ENCODE measurements at places on chromosomes 6 and 20.

GRCh38 chr6:144140867-144141266 is 9.4 kb upstream of the STX11 start:
- DNase-seq: no peak

- no peak for DNase-seq
Observed at GRCh38 chr6:343960-344815, 47.4 kb upstream of the IRF4 start.

DNA sequence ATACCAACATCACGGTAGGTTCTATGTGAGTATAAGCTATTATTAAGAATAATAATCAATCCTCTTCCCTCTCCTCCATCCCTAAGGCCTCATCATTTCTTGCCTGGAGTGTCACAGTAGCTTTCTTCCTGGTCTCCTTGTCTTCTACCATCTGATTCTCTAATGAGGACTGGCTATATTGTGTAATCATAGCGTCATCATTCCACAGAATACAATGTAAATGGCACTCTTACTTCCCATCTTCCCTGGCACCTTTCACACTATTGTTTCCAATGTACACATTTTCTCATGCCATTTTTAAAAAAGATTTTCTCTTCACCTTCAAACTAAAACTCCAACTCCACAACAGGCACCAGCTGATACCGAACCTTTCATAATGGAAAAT is 2.2 kb upstream of the BTN3A2 start:
- no peak for DNase-seq

- no peak for DNase-seq
Observed at GRCh38 chr6:133887156-133887879, 1.6 kb upstream of the TCF21 start.

GRCh38 chr6:167330750-167331149 is 5.9 kb downstream of the TTLL2 start:
- DNase-seq: no peak

GRCh38 chr6:3750317-3751076 is 1.0 kb downstream of the PXDC1 start:
- DNase-seq: peak; percentile 89

DNA sequence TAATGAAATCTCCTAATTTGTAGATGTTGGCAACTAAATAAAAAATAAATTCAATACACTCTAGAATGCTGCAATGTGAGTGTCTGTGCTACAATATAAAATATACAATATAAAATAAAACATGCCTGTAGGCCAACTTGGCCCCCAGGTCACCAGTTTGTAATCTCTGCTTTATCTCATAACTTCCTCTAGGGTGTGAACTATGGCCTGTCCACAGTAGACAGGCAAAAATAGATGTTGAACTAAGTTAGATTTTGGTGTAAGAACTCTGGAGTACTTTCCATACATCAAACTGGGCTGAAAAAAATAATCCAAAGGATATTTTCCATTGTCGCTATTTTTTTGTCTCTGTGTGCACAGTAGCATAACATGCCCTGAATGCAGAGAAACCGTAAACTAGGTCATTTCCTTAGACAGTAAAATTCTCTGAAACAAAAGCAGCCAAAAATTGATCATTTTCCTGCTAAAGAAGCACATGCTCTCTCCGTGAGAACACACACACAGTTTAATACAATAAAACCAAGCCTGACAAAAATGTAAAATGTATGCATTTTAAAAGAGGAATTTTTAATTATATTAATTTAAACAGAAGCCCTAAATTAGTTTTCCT is 98.5 kb upstream of the ZFP64 start:
- DNase-seq: no peak

DNA sequence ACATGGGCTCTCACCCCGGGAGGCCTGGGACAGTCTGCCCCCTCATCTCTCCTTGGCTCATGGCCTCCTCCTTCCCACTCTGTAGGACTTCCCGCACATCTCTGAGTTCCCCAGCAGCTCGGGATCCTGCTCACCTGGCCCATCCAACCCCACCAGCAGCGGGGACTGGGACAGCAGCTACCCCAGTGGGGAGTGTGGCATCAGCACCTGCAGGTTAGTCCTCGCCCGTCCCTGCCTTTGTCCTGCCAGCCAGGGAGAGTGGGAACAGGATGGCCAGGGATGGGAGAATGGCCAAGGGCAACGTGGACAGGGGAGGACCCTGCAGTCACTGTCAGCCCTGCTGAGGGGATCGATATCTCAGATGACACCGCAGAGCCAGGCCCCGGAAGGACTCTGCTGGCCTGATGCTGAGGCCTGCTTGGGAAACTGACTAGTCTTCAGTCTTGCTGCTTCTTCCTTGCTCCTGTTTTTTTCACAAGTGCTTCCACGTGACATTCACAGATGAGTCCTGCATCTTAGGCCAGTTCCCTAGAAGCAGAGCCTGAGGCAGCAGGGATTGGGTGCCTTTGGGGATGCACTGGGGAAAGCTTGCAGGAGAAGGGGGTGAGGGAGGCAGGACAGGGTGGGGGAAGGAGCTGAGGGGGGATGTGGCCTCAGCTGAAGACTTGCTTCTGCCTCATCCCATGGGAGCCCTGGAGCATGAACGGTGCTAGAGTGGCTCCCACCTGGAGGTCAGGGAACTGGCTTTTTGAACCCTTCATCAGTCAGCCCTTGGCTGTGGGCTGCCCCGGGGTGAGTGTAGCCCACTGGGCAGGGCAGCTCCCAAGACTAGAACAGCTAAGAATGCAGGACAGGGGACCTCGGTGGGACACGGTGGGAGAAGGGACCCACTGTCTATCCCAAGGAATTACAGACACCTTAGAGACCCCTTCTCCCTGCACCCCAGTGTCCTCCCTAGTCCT is 120.1 kb downstream of the JPH2 start:
- DNase-seq: no peak

DNA sequence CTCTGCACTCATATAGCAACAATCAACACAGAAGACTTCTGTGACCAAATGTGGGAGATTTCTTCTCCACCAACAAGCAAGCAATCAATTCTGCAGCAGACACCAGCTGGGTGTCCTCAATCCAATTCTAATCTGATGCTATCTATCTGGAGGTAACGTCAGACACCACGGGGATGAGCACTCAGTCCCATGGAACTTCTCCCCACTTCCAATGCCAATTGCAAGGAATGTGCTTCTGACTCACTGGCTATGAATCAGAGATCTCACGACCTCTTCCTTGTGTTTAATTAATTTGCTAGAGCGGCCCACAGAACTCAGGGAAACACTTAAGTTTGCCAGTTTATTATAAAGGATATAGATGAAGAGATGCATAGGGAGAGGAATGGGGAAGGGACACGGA is 103.5 kb upstream of the SIRPG start:
- no peak for DNase-seq

DNA sequence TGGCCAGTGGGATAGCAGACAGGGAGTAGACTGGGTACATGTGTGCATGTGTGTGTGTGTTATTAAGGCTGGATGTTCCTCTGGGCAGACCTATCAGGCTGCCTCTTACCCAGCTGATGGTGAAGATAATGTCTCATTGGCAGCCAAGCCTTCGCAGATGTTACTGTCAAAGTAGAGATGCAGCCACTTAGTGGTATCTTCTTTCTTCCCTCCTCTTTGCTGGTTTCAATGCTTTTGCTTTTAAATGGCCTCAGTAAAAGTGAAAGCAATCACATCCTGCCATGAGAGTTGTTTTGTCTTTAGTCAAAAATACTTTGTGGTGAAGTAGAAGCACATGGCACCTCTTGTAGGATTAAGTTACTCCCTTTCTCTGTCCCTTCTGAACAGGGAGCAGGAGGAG is 57.5 kb downstream of the SNRNP48 start:
- no peak for DNase-seq

- no peak for DNase-seq
Observed at GRCh38 chr6:30154709-30155519, 6.1 kb downstream of the TRIM10 start.

- DNase-seq: no peak
Observed at GRCh38 chr6:43089467-43089866, 13.4 kb downstream of the PTK7 start.

- no peak for DNase-seq
Observed at GRCh38 chr6:30763618-30764489, 19.5 kb upstream of the IER3 start.

GRCh38 chr20:10060226-10060625 is 25.4 kb downstream of the ANKEF1 start:
- DNase-seq: no peak

DNA sequence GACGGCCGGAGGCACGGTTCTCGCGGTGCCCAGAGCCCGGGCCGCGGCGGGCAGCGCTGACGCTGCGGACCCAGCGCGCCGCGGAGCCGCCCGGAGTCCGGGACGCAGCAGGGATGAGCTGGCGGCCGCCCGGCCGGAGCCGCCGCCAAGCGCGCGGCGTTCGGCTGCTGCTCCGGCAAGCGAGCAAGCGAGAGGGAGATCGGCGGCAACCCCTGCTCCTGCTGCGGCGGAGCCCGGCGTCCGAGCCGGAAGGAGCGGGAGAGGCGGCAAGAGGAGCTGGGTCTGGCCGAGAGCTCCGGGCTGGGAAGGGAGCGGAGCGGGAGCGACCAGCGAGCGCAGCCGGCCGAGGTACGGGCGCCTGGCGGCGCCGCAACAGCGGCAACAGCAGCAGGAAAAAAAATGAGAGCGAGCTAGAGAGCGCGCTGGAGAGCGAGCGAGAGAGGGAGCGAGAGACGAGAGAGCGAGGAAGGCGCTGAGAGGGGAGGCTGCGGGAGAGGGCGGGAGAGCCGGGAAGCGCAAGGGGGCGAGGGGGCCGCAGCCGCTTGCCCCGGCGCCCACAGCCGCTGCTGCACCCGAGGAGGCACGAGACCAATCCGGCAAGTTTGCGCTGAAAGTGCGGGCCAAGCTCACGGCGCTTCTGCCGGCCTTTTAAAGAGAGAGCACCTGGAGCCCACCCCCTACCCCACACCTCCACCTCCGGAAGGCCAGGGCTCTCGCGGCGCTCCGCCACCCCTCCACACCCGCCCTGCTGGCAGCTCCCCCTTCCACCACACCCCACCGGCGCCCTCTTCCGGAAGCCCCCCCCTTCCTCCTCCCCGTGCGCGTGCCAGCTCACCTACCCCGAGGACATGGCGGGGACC is 496 bp downstream of the GRM4 start:
- DNase-seq: peak; percentile 74

- no peak for DNase-seq
Observed at GRCh38 chr20:57715268-57715904, 5.6 kb upstream of the PMEPA1 start.

DNA sequence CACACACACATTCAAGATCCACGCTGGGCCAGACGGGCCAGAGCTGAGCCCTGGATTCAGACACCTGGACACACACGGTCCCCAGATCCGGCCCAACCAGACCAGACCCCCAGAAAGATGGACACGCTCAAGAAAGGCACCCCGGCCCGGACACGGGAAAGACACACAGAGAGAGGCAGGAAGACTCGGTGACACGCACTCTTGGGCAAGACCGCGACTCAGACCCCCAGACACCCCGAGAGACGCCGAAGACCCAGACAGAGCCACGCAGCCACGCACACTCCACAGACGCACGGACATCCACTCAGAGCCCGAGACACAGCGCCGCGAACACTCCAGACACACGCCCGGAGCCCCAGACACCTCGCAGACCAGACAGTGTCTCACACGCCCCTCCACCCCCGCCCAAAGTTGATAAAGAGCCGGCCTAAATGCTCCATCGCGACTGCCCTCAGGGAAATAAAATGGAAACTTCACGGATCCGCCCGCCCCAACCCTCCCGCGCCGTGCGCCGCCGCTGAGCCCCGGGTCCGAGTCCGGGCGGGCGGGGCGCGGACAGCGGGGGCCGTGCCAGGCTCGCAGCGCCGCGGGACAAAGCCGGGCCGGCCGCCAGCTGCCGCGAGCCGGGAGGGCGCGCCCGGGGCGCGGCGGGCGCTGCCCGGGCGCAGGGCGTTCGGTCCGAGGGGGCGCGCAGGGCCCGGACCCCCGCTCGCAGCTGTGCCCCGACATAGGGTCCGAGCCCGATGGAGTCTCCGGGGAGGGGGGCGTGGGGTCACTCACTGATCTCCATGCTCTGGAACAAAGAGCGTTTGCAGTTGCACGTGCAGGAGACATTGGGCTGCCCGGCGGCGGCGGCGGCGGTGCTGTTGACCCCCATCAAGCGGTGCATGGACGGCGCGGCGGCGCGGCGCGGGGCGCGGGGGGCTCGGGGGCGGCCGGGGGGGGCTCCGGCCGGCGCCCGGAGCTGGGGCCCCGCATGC is 831 bp downstream of the PMEPA1 start:
- peak; percentile 70 for DNase-seq

- DNase-seq: no peak
Observed at GRCh38 chr20:33046412-33046811, 7.3 kb upstream of the BPIFB3 start.

GRCh38 chr6:123925350-123925749 is 121.7 kb downstream of the NKAIN2 start:
- DNase-seq: no peak

All from right forelimb (tissue), 1 donor.